Kasumi-1 (cell line): ENCODE measurements at places on chromosomes 2 and 18.

DNA sequence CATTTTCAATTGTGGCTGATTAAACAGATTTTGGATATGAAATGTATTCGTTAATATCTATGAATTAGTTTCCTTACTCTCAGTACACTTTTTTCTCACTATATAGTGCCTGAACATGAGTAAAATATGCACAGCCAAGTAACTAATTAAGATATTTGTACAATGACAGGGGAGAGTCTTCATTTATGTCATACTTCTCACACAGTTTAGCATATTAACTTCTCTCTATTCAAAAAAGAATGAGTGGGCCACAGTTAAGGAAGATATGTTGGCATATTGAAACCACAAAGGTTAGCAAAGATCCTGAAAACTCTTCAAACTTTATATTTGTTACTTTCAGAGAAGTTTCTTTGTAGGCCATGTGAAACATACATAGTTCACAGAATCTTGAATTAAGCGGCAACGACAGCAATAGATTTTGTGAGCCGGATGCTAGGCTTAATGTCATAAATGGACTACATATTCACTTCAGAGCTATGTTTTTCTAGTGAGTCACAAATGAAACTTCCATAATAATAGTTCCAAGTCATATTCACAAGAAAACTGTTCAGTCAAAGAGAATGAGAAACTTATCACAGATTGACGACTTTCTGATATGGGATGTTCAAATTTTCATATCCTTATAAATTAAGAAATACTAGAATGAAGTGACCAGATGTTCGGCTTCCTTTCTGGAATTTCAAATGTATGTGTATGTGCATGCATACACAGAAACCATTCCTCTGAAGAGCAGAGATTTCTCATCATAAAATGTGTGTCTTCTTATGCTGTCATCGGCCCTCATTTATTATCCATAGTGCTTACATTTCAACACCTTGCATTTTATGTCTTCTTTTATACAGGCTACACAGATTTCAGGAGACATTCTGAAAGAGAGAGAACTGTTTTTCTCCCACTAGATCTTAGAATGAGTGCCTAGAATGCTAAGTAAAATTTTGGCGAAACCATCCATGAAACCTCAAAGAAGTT, 584.0 kb downstream of the SATB2 start:
- no peak for DNase-seq

DNA sequence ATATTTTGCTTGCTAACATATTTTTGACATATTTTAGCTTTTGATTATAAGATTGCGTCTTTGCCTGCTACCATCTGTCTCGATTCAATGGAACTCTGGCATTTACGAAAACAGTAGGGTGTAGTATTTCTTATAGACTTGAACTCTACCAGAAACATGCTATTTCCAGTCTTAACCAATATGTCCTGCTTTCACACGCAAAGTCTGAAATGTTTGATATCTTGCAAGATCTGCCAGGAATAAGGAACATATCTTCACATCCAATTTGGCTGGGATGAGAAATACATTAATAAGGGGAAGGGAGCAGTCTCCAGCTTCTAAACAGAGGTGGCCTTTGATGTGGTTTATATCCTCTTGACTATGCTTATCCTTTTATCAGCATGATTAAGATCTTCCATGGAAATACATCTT, 299.4 kb downstream of the ZNF521 start:
- no peak for DNase-seq

DNA sequence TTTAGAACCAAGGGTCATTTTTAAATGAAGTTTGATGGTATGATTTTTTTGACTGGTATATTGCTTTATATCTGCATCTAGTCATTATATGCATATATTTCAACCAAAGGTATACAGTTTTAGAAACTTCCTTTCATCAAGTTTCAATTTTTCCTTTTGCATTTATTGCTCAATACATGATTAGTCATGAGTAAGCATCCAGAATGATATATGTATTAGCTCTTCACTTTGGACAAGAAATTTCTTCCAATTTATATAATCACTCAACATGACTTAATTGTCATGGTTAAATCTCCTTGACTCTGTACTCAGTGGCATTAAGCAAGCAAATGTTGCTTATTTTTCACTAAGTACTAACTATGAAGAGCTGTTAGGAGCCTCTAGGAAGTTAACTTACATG, 123.6 kb downstream of the PLCL1 start:
- no peak for DNase-seq

GRCh38 chr2:66340521-66340920, 94.4 kb upstream of the MEIS1 start:
- DNase-seq: no peak
